ENCODE measurements at places on chromosomes 2 and 18.

- no peak for DNase-seq
These were observed 30.2 kb upstream of the RIOK3 start for GRCh38 chr18:23422751-23423418.

- no peak for DNase-seq
These were observed 228.3 kb downstream of the MYCN start for GRCh38 chr2:16168506-16169264.

DNA sequence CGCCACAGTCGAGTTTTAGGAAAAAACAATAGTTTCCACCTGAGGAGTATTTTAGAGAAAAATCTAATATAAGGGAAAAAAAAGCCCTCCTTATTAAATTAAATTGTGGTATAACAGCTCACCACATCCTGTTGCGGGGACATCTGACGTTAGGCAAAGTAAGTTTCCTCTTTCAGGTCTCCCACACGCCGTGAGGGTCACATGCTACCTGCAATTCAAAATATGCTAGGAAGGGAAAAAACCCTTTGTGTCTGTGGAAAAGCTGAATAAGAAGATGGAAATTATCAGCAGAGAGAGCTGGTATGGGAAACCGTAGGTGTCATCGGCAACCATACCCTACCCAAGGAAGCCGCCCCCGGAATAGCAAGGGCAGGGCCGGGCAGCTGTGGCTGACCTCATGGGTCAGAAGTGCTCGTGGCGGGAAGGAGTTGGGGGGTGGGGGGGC lies 128.0 kb downstream of the NFATC1 start:
- DNase-seq: no peak

DNA sequence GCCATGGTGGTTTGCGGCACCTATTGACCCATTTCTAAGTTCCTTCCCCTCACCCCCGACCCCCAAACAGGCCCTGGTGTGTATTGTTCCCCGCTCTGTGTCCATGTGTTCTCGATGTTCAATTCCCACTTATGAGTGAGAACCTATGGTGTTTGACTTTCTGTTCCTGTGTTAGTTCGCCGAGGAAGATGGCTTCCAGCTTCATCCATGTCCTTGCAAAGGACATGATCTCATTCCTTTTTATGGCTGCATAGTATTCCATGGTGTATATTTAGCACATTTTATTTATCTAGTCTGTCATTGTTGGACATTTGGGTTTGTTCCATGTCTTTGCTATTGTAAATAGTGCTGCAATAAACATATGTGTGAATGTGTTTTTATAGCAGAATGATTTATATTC lies 183.6 kb downstream of the GBX2 start:
- DNase-seq: no peak

DNA sequence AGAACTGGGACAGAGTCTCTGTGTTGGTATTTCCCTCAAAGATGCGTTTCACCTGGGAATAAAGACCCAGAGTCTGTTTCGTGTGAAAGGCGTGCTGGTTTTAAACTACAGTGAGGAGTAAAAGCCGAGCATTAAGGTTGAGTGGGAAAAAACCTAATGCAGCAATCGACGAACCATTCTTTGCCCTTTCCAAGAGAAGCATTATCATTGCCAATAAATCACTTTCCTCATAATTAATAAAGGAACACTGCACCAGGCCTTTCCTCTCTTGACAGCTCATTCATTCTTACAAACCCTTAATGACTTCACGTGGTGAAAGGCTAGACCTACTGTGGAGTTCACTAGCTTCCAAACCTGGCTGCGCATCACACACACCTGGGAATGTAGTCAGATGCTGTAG lies 896 bp upstream of the SLC8A1 start:
- no peak for DNase-seq

DNA sequence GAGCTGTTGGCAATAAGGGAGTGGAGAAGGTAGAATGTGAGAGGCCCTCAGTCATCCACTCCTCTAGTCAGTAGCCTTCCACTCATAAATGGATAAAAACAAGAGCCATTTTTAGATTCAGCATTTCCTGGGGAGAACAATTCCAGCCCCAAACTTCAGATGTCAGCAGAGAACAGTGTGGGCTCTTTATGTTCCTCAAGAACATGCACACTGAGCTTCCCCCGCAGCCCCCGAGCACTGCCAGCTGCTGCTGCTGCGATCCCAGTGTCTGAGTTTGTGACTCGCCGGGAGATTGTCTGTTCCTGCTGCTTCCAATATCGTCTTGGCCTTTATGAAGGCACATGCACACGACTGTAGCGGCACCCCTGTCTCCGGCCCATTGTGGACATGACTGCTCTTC lies 143.7 kb upstream of the CTNNA2 start:
- DNase-seq: no peak

DNA sequence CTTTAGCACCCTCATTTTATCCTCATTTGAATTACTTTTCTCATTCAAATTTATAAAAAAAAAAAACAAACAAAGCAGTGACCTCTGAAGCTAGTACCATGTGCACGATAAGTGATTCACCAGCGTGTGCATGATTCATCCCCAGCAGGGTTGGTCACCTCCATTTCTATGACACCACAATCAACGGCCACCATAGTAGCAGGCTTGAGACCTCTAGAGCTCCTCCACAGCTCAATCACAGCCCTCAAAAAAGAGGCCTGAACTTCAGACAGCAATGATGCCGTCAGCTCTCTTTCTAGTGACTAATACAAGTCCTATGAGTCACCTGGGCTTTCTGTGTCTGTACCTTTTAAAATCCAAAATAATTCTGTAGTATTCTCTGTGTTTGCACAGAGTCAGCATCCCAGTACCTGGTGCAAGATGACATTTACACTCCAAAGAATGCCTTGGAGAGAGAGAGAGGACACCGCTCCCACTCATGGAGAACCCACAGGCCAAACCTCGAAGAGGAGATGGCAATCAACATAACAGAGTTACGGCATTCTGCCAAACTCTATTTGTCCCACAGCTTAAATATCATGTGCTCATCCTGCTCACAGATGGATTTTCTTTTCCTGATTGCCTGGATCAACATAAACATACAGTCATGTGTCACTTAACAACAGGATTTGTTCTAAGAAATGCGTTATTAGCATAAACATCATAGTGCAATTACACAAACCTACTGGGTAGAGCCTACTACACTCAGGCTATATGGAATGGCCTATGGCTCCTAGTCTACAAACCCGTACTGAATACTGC lies 58.7 kb downstream of the L3MBTL4 start:
- no peak for DNase-seq

GRCh38 chr2:188734691-188735090 lies 239.5 kb upstream of the COL3A1 start:
- DNase-seq: peak; percentile 63

- no peak for DNase-seq
These were observed 46.4 kb upstream of the SPP2 start for GRCh38 chr2:234003972-234004617.

GRCh38 chr2:28608500-28609424 lies 112.9 kb downstream of the PLB1 start:
- no peak for DNase-seq

DNA sequence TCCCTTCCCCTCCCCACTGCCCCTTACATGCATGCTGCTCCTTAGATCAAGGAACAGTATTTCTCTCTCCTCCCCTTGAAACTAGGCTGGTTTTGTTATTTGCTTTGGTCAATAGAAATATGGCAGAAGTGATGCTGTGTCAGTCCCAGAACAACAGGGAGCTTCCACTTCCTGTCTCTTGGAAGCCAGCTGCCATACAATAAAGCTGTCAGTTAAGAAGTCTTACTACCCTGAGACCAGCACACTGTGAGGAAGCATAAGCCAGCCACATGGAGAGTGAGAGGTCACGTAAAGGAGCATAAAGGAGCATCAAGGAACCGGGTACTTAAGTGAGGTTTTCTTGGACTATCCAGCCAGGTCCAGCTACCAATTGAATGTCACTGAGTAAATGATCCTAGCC lies 126.6 kb downstream of the NOL4 start:
- no peak for DNase-seq

DNA sequence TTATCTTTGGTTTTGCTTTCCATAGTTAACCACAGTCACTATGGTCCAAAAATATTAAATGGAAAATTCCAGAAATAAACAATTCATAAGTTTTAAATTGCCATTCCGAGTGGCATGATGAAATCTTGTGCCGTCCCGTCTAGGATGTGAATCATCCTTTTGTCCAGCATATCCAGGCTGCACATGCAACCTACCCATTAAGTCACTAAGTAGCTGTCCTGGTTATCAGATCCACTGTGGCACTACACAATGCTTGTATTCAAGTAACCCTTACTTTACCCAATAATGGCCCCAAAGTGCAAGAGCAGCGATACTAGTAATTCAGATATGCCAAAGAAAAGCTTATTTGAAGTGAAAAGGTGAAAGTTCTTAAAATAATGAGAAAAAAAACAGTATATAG lies 10.7 kb downstream of the USP34 start:
- DNase-seq: no peak

DNA sequence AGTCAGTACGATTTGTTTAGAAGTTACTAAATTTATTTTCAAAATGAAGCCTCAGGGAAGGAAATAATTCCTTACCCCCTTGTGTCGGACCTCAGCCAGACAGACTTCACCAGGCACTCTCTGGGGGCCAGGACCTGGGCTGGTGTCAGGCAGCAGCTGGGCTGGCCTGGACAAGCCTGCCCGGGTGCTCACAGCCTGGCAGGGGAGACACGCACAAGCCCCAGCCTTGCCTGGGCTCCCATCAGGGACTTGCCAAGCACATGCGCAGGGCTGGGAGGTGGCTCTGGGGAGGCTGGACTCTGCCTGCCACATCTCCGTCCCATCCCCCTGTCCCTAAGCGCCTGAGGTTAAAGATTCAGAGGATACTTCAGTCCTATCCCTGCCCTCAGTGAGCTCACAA lies 56.8 kb upstream of the HS6ST1 start:
- no peak for DNase-seq

DNA sequence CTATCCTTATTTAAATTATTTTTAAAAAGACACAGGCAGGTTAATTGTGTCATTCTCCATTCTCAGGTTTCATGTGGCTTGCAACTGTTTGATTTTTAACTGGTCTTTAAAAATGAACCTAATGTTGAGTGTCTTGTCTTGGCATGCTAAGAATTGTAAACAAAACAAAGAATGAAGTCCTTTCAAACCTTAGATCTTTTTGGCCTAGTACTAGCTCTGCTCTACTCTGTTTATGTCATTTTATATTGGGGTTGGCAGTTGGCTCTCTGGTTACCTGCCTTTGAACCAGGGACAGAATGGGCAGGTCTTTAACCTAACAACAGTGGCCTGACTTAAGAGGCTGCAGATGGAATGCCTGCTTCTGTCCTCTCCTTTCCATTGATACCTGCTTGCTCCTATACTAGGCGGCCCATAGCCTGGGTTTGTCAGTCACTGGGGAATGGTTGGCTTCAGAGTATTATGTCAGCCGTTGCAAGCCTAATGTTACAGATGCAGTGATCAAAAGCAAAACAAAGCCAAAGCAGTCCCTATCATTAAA lies 85.5 kb downstream of the MTA3 start:
- no peak for DNase-seq

- no peak for DNase-seq
These were observed 199.5 kb upstream of the RGPD4 start for GRCh38 chr2:107627164-107627563.

DNA sequence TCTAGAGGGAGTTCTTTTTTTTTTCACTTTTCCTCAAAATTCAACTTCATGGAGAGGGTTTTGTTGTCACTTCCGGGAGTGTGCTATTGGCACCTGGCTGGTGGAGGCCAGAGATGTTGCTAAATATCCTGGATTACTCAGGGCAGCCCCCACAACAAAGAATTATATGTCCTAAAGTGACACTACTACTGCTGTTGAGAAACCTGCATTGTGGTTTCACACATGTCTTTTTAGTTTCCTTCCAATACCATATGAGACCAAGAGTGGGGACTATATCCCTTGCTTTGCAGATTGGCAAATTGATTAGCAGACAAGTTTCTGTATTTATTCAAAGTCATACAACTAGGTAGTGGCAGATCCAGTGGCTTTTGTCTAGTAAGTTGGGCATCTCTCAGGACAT lies 826.8 kb downstream of the TRIB2 start:
- DNase-seq: no peak

DNA sequence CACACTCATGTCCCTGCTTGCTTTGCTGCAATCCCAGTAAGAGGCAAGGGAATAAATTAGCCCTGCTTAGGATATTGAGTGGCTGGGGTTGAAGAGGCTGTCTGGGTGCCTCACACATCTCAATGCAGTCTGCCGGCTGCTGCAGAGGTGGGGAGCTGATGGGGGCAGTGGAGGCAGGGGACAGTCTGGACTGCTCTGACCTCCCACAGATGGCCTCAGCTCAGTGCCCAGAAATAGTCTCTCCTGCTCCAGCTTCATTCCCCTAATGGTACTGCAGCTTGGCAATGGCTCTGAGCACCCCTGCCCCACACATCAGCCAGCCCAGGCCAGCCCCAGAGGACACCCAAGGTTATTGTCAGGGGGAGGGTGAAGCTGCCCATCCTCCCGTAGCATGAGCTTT lies 21.5 kb upstream of the TNS1 start:
- DNase-seq: no peak

DNA sequence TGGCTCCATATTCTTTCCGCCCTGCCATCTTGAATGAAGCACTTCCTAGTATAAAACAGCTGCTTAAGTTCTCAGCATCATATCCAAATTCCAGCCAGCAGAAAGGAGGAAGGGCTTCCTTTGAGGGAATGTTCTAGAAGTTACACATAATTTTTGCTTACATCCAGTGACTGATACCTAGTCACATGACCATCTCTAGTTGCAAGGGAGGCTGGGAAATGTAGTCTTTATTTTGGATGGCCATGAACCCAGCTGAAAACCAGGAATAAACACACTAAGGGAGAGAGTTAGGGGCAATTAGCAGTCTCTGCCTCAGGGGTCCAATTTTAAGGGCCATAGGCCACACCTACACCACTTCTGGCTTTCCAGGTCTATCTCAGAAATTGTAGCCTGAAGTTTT lies 57.8 kb upstream of the LMAN1 start:
- DNase-seq: no peak

GRCh38 chr2:234308813-234309195 lies 188.1 kb downstream of the ARL4C start:
- no peak for DNase-seq

GRCh38 chr2:74833418-74834233 lies at the start of gene HK2:
TSS of gene HK2 (plus strand) at chr2:74834127. CDS start at chr2:74834581, 454 bp downstream.
- peak; percentile 78 for DNase-seq

- DNase-seq: peak; percentile 43
These were observed 566 bp upstream of the MRPS5 start for GRCh38 chr2:95122197-95122551.

DNA sequence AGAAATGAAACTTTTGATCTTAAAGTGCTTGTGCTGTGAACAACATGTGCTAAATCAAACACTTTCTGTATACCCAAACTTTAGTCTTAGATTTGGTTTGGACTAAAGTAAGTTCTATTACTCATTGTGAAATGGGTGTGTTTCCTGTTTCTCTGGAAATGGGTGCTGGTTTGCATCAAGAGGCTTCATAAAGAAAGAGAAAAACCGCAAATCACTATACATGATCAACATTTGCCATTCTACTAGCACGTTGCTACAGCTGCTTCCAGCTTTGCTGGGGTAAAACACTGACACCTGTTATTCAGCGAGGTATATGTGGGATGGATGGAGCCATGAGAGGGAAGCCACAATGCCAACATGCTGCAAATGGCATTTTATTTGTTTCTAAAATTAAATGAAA lies 547.0 kb upstream of the ACVR2A start:
- DNase-seq: no peak
